ENCODE measurements at places on chromosomes 5 and 9.

GRCh38 chr5:167953151-167953798, 338.2 kb upstream of the WWC1 start:
- no peak for DNase-seq

DNA sequence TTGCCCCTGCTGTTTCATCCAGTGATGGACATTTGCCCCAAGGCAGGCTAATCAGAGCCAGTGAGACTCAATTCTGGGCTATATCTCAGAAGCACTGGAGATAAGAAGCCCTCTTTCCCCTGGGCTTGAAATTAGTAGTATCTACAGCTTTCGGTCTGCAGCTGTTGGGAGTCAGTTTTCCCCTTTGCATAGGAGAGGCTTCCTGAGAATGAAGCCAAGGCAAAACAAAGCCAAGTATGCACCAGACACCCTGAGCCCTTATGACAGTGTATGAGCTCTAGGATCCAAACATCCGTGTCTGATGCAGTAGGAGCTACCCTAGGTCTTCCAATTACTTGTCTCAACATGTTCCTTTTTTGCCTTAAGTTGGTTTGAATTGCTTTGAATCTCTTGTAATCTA, 79.2 kb upstream of the PANK3 start:
- no peak for DNase-seq

DNA sequence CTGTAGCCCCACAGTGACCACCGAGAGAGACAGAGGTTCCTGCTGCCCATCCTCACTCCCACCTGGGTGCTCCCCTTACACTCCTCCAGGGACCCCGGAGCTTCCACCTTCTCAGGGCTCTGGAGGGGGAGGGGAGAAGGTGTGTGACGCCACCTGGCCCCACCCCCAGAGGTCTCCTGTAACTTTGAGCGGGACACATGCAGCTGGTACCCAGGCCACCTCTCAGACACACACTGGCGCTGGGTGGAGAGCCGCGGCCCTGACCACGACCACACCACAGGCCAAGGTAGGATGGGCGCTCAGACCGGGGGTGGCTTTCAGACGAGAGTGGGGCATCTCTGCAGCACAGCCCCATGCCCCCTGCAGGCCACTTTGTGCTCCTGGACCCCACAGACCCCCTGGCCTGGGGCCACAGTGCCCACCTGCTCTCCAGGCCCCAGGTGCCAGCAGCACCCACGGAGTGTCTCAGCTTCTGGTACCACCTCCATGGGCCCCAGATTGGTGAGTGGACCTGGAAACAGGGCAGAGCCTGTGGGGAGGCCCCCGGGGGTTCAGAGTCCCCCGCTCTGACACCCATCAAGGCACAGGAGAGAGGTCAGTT, 4.5 kb downstream of the MAMDC4 start:
- DNase-seq = no peak

GRCh38 chr5:88159591-88159990, 109.1 kb downstream of the TMEM161B start:
- DNase-seq = no peak

DNA sequence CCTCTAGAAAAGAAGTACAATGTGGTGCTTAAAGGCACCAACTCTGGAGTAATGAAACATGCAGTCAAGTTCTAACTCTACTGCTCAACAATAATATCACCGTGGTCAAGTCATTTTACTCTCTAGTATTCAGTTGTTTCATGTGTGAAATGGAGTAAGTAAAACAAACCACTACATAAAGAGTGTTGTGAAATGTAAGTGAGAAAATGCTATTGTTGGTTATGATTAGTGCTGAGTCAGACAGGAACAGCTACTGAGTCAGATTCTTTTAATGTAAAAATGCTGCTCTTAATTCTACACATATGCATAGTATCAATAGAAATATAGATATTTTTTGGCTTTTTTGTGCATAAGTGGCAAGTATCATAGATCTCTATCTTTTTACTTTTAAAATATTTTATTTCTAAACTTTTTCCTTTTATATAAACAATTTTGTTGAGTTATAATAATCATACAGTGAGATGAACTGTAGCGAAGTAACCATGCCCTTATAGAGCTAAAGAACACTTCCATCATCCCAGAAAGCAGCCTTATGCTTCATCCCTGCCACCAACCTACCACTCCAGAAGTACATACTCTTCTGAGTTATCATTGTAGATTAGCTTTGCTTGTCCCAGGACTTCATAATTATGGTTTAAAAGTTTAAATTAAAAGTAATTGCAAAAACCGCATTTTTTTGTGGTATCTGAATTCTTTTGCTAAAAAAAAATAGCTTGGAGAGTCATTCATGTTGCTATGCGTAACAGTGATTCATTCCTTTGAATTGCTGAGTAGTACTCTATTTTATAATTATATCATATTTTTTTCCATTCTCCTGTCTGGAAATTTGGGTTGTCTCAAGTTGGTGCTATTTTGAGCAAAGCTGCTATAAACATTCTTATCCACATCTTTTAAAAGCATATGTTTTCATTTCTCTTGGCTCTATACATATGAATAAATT, 548.2 kb upstream of the CLINT1 start:
- no peak for DNase-seq

GRCh38 chr9:26169708-26170107, 491.5 kb upstream of the TUSC1 start:
- no peak for DNase-seq

- no peak for DNase-seq
Measured at GRCh38 chr9:21392270-21392669, 7.1 kb upstream of the IFNA2 start.
